Cardiac septum (tissue), 1 donor: ENCODE measurements at places on chromosomes 7 and 10.

GRCh38 chr7:77561352-77561751 is 24.3 kb downstream of the PTPN12 start:
- DNase-seq: no peak

GRCh38 chr7:82567841-82568240 is 124.3 kb upstream of the CACNA2D1 start:
- DNase-seq: no peak

GRCh38 chr10:25059990-25060389 is 43.6 kb downstream of the THNSL1 start:
- DNase-seq: no peak

DNA sequence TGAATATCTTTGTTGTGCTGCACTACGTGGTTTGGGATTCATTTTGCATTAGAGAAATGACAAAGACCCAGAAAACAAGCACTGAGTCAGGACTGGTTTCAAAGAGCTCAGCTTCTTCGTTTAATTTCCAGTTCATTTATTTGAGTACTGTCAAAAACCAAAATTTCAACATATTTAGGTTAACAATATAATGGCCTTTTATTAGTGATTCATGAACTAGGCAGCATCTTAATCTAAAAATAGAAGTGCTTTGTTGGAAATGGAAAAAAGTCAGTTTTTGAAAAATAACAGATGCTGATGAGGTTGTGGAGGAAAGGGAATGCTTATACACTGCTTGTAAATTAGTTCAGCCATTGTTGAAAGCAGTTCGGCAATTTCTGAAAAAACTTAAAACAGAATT is 856.4 kb downstream of the LRMDA start:
- DNase-seq: no peak

GRCh38 chr10:119291223-119291900 is 84.0 kb downstream of the GRK5 start:
- no peak for DNase-seq

DNA sequence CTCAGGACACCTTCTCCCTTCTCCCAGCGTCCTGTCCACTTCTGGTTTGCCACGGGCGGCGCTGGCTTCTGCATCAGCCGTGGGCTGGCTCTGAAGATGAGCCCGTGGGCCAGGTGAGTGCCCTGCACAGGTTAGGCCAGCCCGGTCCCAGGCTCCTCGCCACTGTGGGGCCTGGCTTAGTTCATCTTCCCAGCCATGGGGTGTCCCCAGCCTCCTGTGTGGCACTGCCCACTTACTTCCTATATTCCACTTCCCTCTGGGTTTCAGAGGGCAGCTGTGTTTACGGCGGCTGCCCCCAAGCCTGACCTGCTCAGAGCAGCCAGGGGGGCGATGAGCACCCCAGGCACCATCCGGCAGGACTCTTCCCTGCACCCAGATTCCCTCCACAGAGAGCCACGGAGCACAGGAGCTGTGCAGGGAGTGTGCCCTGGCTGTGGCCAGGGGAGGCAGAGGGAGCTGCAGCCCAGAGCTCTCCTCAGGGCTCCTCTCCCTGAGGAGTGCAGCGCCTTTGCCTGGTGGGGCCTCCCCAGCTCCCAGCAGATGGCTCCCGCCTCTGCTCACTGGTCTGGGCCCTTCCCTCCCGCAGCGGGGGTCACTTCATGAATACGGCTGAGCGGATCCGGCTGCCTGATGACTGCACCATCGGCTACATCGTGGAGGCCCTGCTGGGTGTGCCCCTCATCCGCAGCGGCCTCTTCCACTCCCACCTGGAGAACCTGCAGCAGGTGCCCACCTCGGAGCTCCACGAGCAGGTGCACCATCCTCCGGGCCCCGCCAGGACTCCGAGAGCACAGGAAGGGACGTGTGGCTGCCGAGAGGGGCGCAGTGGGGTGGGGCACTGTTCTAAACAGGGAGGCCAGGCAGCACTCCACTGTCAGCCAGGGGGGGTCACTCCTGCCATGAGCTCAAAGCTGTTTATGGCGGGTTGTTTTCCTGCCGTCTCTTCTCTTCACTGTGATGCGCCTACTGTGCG is 6.4 kb downstream of the LFNG start:
- DNase-seq: no peak

GRCh38 chr7:115494529-115495147 is 535.9 kb downstream of the TFEC start:
- DNase-seq: no peak

GRCh38 chr10:100518761-100519241 is 860 bp downstream of the SEC31B start:
- DNase-seq: no peak

GRCh38 chr7:20197837-20198236 is 19.3 kb downstream of the MACC1 start:
- DNase-seq: no peak

DNA sequence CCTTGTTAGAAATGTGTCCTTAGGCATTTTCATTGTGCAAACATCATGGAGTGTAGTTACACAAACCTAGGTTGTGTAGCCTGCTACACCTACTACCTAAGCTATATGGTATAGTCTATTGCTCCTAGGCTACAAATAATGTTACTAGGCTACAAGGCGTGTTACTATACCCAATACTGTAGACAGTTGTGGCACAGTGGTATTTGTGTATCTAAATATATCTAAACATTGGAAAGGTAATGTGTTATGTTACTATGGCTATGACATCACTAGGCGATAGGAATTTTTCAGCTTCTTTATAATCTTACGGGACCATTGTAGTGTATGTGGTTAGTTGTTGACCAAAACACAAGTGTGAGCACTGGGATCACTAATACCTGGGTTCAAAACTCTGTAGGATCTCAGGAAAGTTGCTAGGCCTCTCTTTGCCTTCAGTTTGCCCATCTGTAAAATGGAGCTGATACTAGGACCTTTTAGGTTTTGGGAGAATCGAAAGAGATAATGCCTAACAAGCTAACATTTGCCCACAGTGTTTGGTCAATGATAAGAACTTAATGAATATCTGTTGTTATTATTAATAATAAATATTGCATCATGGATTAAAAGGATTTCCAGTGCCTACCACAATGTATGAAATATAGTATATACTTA is 2.7 kb downstream of the BICC1 start:
- no peak for DNase-seq

- DNase-seq: no peak
Observed at GRCh38 chr10:69103784-69104183, 15.9 kb downstream of the SRGN start.

- DNase-seq: no peak
Observed at GRCh38 chr7:26535483-26536007, 243.9 kb downstream of the SNX10 start.

GRCh38 chr7:130069978-130070860 is at the start of gene KLHDC10:
Gene KLHDC10, plus strand, starts transcription at chr7:130070534. Its CDS starts 110 bp downstream, at chr7:130070644.
- DNase-seq: peak; percentile 98

- DNase-seq: no peak
Observed at GRCh38 chr7:77415476-77415822, 700 bp downstream of the GSAP start.

DNA sequence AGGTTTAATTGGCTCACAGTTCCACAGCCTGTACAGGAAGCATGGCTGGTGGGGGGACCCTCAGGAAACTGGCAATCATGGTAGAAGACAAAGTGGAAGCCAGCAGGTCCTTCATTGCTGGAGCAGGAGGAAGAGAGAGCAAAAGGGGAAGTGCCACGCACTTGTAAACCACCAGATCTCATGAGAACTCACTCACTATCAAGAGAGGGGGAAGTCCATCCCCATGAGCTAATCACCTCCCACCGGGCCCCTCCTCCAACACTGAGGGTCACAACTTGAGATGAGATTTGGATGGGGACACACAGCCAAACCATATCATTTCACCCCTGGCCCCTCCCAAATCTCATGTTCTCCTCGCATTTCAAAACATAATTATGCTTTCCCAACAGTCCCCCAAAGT is 171.9 kb upstream of the CACNA2D1 start:
- DNase-seq: no peak

GRCh38 chr7:84088802-84089201 is 105.8 kb downstream of the SEMA3A start:
- DNase-seq: no peak

DNA sequence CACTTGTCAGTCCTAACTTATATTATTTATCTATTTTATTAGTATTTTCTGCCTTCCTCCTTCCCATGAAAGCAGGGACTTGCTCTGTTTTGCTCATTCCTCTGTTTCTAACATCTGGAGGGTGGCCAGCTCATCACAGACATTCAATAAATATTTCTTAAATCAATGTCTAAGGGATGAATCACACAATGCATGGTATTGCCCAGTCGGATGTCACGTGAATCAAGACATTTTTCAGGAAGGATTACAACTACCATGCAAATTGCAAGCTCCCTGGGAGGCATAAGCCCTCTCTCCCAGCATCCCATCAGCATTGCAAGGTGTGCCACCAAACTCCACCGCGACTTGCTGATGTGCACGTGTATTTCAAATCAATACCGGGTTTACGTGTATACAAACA is 146.6 kb upstream of the RNF32 start:
- no peak for DNase-seq

GRCh38 chr10:124754227-124754626 is 10.0 kb upstream of the FAM53B start:
- no peak for DNase-seq

DNA sequence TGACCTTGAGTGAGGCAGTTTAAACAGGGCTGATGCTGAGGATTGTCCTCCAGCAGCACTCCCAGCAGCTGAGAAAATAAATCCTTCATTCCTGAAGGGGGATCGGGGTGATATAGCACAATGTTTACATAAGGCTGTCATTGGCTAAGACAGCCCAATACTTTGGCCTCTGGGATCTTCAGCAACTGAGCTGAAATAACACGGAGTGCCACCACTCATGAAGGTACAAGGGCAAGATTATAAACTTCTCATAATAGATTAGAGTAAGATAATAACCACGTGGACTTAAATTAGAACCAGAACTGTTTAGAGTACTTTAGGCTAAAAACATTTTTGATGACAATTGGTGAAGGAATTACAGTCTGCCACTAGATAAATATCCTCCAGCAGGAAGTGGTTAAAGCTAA is 70.0 kb upstream of the PAPSS2 start:
- DNase-seq: no peak

DNA sequence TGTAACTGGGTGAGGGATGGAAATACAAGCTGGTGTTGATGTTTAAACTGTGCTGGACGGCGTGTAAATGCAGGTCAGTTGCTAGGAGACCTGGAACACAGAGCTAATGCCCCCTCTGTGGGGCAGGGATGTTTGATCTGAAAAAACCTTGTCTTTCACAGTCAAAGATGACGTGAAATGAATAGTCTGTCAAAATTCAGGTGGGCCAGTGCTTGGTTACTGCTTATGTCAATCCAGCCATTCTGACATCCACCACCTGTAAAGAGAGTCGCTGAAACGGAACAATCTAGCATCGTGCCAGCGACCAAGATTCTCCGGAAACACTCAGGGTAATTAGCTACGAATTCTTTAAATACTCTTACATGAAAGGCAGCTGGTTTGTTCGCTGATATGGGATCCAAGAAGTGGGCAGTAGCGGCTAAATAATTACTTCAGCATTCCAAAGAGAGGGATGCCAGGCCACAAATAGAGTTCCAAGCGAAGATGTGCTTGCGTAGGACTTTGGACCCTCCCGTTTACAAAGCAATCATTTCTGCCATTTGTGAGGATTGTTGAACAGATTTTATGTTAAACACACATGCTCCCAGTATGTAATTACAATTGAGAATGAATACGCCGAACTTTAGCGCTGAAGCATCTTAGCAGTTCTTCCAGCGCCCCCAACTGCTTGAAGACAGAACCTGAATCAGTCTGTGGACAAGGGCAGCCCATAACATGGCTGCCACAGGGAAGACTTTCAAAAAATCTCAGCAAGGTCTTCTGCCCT is 7.3 kb upstream of the ASB4 start:
- no peak for DNase-seq

- no peak for DNase-seq
Observed at GRCh38 chr7:4256286-4256685, 425.8 kb upstream of the FOXK1 start.

GRCh38 chr7:75072981-75073283 is 670 bp downstream of the RCC1L start:
- no peak for DNase-seq

- DNase-seq: no peak
Observed at GRCh38 chr7:134645478-134645877, 1.2 kb upstream of the BPGM start.

DNA sequence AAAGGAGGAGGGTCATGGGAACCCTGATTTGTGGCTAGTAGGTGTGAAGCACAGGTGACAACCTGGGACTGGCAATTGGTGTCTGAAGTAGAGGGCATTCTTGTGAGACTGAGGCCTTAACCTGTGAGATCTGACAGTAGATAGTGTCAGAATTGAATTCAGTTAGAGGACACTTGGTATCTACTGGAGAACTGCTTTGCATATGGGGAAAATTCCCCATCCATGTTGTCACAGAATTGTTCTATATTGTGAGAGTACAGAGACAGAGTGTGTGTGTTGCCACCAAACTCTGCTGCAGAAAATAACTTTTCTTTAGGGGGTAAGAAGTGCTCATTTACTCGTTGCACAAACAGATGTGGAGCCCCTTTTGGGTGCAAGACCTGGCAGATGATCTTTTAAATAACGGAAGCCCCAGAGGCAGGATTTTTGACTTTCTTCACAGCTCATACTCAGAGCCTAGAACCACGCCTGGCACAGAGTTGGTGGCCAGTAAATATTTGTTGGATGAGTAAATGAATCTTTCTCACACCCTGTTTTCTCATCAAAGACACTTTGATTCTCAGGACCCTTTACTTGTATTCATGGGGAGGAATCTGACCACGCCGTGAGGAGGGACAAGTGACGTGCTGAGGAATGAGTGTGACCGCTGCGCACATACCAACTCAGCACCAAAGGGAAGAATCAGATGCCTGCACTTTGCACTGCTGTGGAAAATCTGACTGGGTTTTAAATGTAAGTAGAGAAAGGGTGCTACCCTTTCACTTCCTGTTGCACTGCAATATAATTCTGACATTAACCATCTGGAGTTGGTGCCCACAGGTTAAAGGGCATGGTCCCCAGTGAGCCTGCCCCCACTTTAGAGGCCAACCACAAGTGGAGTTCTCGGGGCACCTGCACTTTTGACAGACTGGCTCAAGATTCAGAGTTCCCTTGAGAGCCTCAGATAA is 39.2 kb upstream of the SDHAF3 start:
- DNase-seq: no peak

DNA sequence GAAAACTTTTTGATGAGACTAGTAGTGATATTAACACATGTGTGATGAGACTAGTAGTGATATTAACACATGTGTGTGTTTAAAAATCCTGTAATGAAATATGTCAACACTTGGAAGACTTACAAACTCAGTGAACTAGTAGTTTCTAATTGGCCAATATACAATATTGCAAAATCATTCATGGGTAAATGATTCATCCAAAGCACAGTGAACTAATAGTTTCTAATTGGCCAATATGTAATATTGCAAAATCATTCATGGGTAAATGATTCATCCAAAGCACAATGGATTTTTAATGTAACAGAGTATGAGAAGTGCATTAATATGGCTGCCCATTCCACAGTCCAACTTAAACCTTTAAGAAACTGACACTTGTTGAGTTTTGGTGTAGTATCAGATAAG is 77.8 kb downstream of the ATAD1 start:
- no peak for DNase-seq
